ENCODE measurements at places on chromosomes 5 and 9. TPM values are rescaled to one million over a fixed set of nuclear protein-coding genes. Genes with fewer than 3 reads are reported as not detected.

The TUSC1 gene
- 0.76 TPM for total RNA-seq

The UNC13B gene
- 0.78 TPM for total RNA-seq

The SNX18 gene
- 63.4 TPM for total RNA-seq

The CCDC69 gene
- total RNA-seq = 98.9 TPM

The TAS2R1 gene
- not detected for total RNA-seq

The FSTL4 gene
- 1.7 TPM for total RNA-seq

The MRPL41 gene
- total RNA-seq = 26.0 TPM

DNA sequence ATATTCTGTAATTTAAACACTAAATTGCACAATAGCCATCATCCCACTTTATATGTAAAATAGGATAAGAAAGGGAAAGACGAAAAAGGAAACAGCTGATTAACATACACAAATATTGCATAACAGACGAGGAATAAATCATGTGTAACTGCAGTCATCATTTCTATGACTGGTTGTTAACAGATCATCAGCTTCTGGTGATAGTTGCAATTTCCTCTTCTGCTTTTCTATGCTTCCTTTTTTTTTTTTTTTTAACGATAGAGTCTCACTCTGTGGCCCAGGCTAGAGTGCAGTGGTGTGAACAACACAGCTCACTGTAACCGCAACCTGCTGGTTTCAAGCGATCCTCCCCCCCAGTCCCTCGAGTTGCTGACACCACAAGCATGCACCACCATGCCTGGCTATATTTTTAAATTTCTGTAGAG, 22.5 kb upstream of the JAKMIP2 start:
- H3K4me1 ChIP-seq = peaks cover 23% of the 10 kb centered on the region
- H3K4me3 ChIP-seq = peak overlapping the region; percentile 25
- no peaks in the 10 kb centered on the region for H3K36me3 ChIP-seq
- H3K27ac ChIP-seq = peak overlapping the region; percentile 62
- no peak for DNase-seq

DNA sequence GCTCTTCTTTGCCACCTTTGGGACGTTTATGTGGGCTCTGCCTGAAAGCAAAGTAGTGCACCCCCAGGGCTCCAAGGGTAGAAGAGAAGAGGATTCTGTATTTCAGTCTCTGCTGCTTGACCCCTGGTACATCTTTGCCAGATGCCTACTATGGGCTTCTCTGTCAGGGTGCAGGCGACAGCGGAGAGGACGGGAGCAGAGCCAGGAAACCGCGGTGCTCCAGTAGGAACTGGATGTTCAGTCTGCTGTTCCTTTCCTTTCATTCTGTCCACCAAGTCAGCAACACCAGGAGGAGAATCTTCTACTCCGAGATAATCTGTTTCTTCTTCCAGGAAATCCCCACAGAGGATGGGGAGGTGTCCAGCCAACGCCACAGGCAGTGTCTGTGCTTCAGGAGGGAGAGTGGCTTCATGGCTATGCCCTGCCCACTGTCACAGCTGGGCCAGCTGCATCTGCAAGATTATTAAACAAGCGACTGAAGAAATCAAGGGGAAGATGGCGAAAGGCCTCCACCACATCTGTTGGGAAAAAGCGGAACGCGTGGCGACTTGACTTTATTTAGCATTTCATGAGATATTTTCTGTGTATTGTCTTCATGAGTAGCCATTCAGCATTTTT, 398.3 kb downstream of the IRX1 start:
- H3K36me3 ChIP-seq = no peaks in the 10 kb centered on the region
- DNase-seq = no peak
- H3K4me1 ChIP-seq = no peaks in the 10 kb centered on the region
- H3K27ac ChIP-seq = no peak overlapping the region
- no peaks in the 10 kb centered on the region for H3K27me3 ChIP-seq
- no peak overlapping the region for H3K4me3 ChIP-seq

- no peaks in the 10 kb centered on the region for H3K4me1 ChIP-seq
- no peak overlapping the region for H3K27ac ChIP-seq
- no peak overlapping the region for H3K4me3 ChIP-seq
These were observed 6.6 kb downstream of the PDZD2 start for GRCh38 chr5:31645420-31646081.

GRCh38 chr5:132485641-132486317, 4.8 kb downstream of the IRF1 start:
- no peak overlapping the region for H3K4me3 ChIP-seq
- peaks cover 69% of the 10 kb centered on the region for H3K4me1 ChIP-seq
- H3K36me3 ChIP-seq = peaks cover 86% of the 10 kb centered on the region
- no peaks in the 10 kb centered on the region for H3K27me3 ChIP-seq
- no peak for DNase-seq

GRCh38 chr9:131657940-131658339, 81.9 kb downstream of the RAPGEF1 start:
- H3K4me1 ChIP-seq = peaks cover 93% of the 10 kb centered on the region
- DNase-seq = no peak
- peaks cover 41% of the 10 kb centered on the region for H3K36me3 ChIP-seq
- peak overlapping the region; percentile 24 for H3K4me3 ChIP-seq

- H3K27me3 ChIP-seq = no peaks in the 10 kb centered on the region
- DNase-seq = no peak
- no peak overlapping the region for H3K4me3 ChIP-seq
- H3K27ac ChIP-seq = no peak overlapping the region
- peaks cover 35% of the 10 kb centered on the region for H3K36me3 ChIP-seq
- H3K4me1 ChIP-seq = no peaks in the 10 kb centered on the region
These were observed 23.0 kb downstream of the RIGI start for GRCh38 chr9:32503008-32503407.

- no peak for DNase-seq
- H3K27me3 ChIP-seq = no peaks in the 10 kb centered on the region
- no peak overlapping the region for H3K27ac ChIP-seq
- no peak overlapping the region for H3K4me3 ChIP-seq
- H3K36me3 ChIP-seq = no peaks in the 10 kb centered on the region
- no peaks in the 10 kb centered on the region for H3K4me1 ChIP-seq
These were observed 476.5 kb downstream of the SPATA31A7 start for GRCh38 chr9:61666310-61666709.

GRCh38 chr9:117696154-117696553, 8.0 kb upstream of the TLR4 start:
- peaks cover 5% of the 10 kb centered on the region for H3K27me3 ChIP-seq
- no peak for DNase-seq
- no peak overlapping the region for H3K4me3 ChIP-seq

GRCh38 chr9:109035684-109036423, 22.6 kb upstream of the CTNNAL1 start:
- H3K4me3 ChIP-seq = no peak overlapping the region
- DNase-seq = no peak
- H3K27ac ChIP-seq = no peak overlapping the region
- H3K36me3 ChIP-seq = peaks cover 74% of the 10 kb centered on the region

DNA sequence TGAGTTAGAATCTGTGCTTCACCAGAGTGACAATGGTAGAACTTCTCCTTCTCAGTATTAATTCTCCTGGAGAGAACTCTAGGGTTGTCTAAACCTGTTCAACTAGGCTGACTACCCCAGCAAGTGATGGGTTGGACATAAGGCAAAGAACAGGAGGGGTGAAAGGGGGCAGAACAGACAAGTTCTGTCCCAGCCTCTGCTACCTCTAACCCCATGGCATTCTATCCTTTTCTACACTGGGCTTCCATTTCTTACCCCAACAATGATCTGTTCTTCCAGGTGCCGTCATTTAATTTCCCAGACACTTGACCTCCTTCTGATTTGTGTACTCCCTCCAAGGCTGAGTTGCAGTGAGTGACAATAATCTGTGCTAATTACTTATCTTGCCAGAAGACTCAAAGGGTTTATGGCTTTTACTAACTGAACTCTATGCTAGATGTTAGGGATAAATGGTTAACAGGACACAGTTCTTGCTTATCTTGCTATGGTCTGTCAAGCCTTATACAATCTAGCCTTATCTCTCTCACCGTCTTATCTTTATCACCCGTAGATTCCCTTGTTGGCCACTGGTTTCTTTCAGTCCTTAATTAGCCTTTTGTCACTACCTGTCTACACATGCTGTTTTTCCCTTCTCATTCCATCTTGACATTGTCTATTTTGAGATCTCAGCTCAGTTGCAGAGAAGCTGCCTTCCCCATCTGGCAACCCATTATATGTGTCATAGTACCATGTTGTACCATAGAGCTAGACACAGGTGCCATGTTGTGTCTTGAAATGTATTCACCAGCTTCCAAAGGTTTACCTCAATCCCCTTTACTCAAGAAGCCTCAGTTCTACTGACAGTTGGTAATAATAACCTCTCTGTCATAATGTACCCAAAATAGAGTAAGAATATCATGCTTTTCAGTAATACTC, 10.0 kb upstream of the MATR3 start:
- no peak overlapping the region for H3K27ac ChIP-seq
- peaks cover 71% of the 10 kb centered on the region for H3K36me3 ChIP-seq
- no peaks in the 10 kb centered on the region for H3K27me3 ChIP-seq
- no peak for DNase-seq
- H3K4me1 ChIP-seq = peaks cover 5% of the 10 kb centered on the region

- no peaks in the 10 kb centered on the region for H3K4me1 ChIP-seq
- H3K27ac ChIP-seq = no peak overlapping the region
- H3K36me3 ChIP-seq = no peaks in the 10 kb centered on the region
- H3K4me3 ChIP-seq = no peak overlapping the region
- no peak for DNase-seq
- peaks cover 1% of the 10 kb centered on the region for H3K27me3 ChIP-seq
These were observed 20.8 kb upstream of the CTNNA1 start for GRCh38 chr5:138732466-138732865.
